ENCODE measurements at places on chromosomes 13 and 19.

DNA sequence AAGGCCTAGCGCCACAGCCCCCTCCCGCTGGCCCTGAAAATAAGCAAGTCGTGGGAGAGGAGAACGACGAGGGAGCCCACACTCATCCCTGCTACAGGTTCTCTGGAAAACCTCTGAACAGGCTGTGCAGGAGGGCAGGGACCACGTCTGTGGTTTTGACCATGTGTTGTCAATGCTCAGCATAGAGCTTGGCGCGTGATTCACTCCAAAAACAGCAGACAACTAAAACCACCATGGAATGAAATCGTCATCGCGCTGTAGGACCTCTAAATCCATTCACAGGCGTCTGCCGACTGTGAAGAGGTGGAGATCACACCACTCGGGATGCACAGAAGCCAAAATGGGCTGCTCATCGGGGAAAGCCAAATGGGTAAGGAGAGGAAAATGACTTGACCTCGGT lies 121.3 kb downstream of the COL4A1 start:
- no peak for DNase-seq

- DNase-seq: no peak
Measured at GRCh38 chr13:101529422-101529821, 76.9 kb downstream of the ITGBL1 start.

GRCh38 chr13:48624858-48625257 lies 28.9 kb upstream of the CYSLTR2 start:
- no peak for DNase-seq

- DNase-seq: no peak
Measured at GRCh38 chr13:75687150-75687763, 51.1 kb downstream of the LMO7 start.

GRCh38 chr13:70896136-70896535 lies 787.9 kb upstream of the KLHL1 start:
- DNase-seq: no peak

- no peak for DNase-seq
Measured at GRCh38 chr13:78827471-78827870, 168.5 kb upstream of the OBI1 start.

DNA sequence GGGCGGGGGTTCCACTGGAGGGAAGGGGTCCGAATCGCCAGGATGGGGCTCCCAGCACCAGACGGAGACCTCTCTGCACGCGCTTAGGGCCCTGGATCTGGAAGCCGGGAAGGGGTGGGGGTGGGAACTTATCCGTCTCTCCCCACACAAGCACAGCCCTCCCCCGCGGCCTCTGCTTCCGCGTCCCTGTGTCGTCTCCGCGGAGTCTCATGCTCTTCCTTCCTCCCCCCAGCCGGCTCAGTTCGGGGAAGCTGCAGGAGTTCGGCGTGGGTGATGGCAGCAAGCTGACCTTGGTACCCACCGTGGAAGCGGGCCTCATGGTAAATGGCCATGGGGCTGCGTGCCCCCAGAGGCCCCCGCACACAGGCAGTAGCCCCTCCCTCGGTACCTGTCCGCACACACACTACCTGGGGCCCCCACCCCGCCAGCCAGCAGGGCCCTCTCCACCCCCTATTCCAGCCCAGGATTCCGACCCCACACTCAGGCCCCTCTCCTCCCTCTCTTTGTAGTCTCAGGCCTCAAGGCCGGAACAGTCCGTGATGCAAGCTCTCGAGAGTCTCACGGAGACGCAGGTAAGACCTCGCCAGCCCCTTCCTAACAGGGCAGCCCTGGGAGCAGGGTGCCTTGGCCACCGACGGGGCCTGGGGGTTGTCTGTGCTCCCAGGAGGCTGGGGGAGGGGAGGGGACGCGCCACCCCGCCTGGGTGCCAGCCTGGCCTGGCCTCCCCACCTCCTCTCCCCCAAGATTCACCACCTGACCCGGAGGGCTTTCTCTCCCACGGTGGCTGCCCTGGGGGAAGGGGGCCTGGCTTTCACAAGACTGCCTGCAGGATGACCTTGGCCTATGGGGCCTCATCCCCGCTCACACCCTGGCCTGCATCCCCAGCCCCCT lies 3.2 kb downstream of the MIDN start:
- DNase-seq: peak; percentile 90

GRCh38 chr13:111999352-111999751 lies 67.6 kb upstream of the SOX1 start:
- DNase-seq: no peak

DNA sequence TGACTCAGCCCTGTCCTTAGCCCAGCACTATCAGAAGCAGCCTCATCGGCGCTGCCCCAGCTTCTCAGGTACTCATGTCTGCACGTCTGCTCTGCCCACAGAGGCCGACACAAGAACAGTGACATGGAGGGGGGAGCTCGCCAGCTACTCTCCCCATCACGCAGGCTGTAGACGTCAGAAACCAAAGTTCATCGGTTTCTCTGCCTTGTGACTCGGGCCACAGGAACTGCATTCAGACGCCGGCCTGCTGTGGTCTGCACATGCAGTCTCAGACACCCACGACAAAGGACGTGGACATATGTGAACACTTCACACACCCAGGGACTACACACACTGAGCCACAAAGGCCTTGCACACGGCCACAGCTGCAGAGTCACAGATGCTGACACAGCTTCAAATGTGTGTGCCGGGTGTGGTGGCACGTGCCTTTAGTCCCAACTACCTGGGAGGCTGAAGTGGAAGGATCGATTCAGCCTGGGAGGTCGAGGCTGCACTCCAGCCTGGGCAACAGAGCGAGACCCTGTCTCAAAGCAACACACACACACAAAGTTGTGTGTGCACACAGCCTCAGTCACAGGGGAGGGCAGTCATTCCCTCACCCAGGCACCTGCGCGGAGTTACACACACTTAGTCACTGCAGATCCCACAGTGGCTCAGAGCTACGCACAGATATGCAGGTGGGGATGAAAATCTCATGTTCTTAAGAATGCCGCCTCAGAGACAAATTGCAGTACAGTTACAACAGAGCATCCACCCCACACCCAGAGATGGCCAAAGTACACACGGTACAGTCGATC lies 4.9 kb upstream of the ZFP36 start:
- no peak for DNase-seq
